ENCODE measurements at places on chromosomes 2 and 18.
A peak's percentile ranks its signal among the peaks of the same experiment; 100 is the strongest.

GRCh38 chr2:213246497-213247281 is 37.6 kb upstream of the SPAG16 start:
- DNase-seq = peak; percentile 35

DNA sequence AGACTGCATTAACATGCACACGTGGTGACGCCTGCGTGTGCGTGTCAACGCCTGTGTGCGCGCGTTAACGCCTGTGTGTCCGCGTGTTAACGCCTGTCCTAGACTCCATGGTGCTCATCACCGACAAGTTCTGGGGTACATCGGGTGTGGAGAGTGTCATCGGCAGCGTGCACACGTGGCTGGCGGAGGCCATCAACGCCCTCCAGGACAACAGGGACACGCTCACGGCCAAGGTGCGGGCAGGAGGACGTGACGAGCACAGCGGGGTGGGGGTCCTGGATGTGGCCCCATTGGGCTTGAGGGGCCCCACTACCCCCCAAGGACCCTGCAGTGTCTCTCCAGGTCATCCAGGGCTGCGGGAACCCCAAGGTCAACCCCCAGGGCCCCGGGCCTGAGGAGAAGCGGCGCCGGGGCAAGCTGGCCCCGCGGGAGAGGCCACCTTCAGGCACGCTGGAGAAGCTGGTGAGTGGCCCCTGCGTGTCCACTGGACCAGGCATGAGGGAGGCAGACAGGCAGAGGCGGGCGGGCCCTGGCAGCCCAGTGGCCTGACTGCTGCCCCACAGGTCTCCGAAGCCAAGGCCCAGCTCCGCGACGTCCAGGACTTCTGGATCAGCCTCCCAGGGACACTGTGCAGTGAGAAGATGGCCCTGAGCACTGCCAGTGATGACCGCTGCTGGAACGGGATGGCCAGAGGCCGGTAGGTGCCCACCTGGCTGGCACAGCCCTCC is 29.2 kb downstream of the GPC1 start:
- DNase-seq = no peak

- DNase-seq = no peak
Observed at GRCh38 chr18:59593291-59593717, 103.9 kb downstream of the CCBE1 start.

GRCh38 chr2:46901611-46902010 is 14.0 kb downstream of the MCFD2 start:
- DNase-seq = no peak

- DNase-seq = no peak
Observed at GRCh38 chr2:44572196-44572900, 210.6 kb downstream of the CAMKMT start.

DNA sequence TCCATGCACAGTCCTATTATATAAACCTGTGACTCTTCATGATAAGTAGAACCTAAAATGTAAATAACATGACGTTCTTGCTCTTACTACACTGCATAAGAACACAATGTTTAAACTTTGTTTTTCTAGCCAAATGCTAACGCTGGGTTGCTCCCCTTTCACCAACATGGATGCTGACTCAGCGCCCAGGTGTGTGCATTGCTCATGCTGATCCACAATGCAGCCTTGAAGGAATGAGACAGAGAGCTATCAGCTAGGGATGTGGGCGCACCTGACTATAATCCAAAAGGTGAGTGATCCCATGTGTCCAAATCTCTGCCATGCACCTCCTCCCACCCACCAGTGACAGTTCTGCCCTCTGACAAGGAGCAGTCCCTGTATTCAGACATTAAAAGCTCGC is 235.0 kb downstream of the IRS1 start:
- no peak for DNase-seq

DNA sequence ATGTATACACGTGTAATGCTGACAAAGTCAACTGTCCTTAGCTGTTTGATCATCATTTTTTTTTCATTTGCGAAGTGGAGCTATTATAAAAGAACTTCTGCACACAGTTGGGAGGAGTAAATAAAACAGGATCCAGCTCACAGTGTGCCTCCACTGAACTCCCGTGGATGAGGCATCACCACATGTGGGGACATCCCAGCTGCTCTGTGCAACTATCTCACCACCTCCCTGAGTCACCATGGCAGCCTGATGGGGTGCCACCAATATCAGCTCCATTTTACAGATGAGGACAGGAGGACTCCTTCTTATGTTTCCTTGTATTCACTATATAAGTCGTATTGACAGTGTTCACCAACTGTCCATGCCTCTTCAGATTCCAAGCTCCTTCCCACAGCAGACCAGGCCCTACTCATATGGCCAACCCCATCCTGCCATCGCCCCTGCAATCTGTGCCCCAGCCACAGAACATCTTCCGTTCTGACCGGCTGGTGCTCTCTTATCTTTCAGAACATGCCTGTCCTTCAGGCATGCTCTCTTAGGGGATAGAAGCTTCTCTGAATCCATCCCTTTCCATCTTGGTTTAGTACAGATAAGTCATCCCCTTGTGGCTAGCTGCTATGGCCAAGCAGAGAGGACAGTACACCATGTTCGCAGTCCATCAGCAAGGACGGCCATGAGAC is 288.1 kb downstream of the RNF144A start:
- peak; percentile 85 for DNase-seq

GRCh38 chr18:13269013-13269280 is 50.4 kb downstream of the LDLRAD4 start:
- DNase-seq = no peak

GRCh38 chr18:13256444-13257305 is 38.1 kb downstream of the LDLRAD4 start:
- DNase-seq = no peak

DNA sequence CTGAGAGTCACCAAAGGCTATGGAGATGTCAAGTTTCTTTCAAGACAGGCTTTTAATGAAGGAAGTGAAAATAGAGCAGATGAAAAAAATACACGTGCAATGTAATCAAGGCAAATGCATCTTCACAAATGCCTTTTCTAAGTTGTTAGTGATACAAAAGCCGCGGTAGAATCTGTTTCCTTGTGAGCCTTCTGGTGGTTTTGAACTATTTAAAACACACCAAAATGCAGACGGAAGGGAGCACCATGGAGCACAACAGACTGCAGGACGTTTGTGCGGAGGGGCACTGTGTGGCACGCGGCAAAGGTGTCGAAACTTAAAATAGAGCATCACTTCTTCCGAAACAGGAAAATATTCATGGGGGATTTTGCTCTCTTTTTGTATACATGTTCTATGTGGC is 65.0 kb upstream of the BOD1L2 start:
- DNase-seq = no peak

- no peak for DNase-seq
Observed at GRCh38 chr2:176169181-176169580, 12.1 kb downstream of the HOXD3 start.

GRCh38 chr18:22173221-22173927 is 4.0 kb downstream of the GATA6 start:
- DNase-seq = no peak

- peak; percentile 64 for DNase-seq
Observed at GRCh38 chr18:57533006-57533867, 53.3 kb downstream of the FECH start.

DNA sequence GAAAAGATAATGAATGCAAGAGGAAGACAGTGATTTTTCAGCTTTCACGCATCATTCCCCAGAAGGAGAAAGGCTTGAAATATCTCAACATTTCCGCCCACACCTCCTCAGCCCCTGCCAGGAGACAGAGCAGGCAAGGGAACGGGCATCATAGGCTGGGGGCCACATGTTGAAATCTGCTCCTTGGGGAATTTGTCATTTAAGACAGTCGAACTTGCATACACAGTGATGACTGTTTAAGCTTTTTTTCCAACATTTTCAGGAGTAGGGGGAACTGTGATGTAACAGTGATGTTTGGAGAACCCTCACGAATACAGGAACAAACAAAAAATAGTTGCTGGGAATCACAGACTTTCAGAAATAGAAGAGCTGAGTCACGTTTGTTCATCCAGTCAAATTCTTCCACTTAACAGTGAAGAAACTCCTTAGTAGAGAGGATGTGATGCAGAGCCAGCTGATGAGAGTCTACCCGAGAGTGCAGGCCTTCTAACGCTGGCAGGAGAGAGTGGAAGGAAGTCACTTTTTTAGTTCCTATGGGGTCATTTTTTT is 266.8 kb downstream of the ALPK2 start:
- DNase-seq = no peak

DNA sequence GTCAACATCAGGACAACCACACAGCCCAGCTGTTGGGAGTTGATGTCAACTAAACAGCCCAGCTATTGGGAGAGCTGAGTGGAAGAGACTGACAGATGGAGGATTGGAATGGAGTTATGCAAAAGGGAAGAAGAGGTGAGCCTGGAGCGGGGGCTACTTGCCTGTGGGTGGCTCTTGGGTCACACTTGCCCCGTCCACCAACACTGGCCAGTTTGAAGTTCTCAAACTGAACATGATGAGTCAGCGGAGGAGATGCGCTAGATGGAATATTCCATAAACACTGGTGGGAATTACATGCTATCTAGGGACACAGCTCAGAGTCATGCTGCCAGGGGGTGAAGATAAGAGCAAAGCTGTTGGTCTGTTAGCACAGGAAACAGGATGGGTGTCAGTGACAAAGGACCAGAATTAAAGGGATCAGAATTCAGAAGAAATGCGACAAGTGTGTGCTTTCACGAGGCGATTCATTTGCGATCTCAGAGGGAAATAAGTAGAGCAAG is 33.2 kb upstream of the AGAP1 start:
- no peak for DNase-seq

- no peak for DNase-seq
Observed at GRCh38 chr2:3170792-3171455, 206.7 kb downstream of the EIPR1 start.

GRCh38 chr2:6855860-6856547 is 9.7 kb downstream of the CMPK2 start:
- DNase-seq = no peak

- DNase-seq = no peak
Observed at GRCh38 chr2:77457665-77458064, 64.5 kb downstream of the LRRTM4 start.

DNA sequence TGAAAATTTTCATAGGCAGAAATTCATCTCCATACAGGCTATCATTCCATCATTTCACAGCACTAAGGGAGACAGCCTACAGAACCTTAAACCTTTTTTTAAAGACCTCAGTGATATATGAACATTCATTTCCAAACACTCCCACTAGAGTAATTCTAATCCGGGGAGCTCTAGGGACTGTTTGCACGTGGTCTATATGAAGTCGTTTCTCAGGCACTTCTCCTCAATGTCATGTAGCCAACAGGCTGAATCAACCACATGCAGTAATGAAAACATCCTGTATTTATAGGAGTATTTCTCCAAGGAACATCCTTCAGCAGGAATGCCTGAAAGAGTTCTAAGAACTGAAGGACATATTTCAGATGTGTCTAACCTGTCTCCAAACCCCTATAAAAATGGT is 97.3 kb upstream of the CREB1 start:
- DNase-seq = no peak

DNA sequence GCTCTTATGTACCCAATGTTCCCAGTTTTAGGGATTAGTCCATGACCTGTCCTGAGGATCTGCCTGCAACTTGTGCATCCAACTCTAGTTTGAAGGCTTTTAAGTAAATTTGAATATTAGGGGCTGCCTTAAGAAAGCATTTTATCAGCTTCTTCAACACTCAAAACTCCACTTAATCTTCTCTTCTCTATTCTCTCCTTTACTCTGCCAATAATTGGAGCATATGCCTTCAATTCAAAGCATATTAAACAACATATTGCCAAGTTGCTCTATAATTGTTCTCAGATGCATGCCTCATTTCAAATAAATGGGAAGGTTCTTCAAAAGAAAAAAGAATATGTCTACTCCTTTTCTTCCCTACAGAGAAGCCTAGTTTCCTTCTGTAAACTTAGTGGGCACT is 84.8 kb upstream of the NCKAP5 start:
- DNase-seq = no peak

DNA sequence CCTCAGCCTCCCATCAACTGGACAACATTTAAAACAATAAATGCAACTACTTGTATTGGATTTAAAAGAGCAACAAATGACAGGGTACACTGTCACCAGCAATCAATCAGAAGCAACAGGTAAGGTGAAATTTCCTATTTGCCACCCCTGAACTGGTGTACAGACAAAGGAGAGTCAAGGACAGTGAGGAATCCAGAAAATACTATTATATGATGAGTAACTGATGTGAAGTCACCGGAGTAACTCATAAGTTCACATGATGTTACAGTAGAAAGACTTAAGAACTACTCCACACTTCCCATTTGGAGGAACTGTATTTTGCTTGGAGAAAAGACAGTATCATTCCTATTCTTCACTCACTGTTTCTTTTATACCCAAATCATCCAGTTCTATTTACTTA is 4.1 kb upstream of the STAT1 start:
- DNase-seq = no peak

GRCh38 chr2:134866498-134867099 is 28.2 kb downstream of the ACMSD start:
- DNase-seq = no peak

DNA sequence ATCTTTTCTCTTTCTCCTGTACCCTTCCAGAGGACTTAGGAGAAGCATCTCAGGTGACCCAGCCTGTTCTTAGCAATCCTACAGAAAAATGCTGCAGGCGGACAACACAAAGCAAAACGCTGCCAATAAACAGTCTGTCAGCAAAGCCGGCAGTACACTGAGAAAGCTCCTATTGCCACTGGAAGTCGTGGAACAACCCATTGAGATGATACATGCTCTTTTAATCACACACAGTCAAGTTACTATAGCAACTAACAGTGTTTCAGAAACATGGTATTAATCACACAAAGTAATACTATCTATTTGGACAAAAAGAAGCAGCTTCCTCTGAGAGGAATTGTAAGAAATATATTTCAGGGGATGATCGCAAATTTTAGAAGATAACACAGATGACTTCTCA is 10.5 kb downstream of the CTLA4 start:
- DNase-seq = no peak

DNA sequence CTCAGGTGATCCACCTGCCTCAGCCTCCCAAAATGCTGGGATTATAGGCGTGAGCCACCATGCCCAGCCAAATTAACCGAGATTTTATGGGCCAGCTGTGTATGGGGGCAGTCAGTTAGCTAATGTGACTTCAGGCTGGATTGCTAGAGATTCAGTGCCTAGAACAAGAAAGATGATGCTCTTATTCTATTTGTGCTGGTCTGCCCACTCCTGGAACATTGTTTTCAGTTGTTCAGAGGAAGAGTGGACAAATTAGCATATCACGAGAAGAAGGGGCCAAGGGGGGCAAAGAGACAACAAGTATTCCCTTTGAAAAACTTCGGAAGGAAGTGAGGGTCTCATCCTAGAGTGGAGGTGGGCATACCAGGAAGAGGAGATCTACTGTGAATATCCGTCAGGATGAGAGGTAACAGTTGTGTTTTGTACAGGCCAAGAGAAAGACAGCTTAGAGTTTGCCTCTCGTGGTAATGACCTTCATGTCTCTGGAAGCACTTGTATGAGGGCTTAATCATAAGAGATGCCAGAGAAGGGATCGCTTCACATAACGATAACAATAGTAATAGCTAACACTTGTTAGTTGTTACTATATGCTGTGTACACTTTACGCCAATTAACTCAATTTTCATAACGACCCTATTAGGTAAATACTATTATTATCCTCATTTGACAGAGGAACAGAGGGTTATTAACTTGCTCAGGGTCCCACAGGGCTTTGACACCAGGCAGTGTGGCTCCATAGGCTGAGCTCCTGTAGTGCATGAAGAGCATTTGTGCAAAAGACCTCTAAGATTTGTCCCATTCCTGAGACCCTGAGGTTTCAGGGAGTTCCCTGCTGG is 138.3 kb downstream of the DDX1 start:
- peak; percentile 51 for DNase-seq

GRCh38 chr2:222946700-222947287 is 86.0 kb downstream of the ACSL3 start:
- DNase-seq = no peak

GRCh38 chr2:188395903-188396689 is 104.4 kb downstream of the GULP1 start:
- no peak for DNase-seq
